RPMI8226 (cell line): ENCODE measurements at places on chromosomes 7 and 10.
A peak's percentile ranks its signal among the peaks of the same experiment; 100 is the strongest.

DNA sequence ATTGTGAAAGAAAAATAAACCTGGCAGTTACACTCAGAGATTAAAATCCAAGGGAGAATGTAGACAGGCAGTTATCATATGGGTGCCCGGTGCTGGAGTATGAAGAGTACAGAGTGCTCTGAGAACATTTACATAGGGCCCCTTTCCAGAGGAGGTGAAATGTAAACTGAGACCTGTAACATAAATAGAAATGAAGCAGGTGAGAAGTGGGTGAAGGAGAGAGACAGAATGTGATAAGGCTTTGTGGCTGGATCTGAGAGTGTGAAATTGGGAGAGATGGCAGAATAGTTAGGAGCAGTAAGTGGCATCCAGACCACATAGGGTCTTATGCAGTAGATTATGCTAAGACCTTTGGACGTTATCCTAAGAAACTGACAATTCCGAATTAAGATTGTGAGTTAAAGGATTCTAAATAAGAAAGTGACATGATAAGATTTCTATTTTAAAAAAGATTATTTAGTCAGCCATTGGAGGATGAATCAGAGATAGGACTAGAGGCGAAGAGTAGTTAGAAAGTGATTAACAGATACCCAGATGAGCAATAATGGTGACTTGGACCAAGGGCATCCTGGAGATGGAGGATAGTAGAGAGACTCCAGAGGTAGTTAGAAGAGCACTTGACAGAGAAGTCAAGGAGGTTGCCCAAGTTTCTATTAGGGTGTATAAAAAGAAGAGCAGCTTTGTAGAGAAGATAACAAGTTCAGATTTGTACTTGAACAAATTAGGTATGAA is 36.7 kb downstream of the DNAH11 start:
- no peak for DNase-seq

DNA sequence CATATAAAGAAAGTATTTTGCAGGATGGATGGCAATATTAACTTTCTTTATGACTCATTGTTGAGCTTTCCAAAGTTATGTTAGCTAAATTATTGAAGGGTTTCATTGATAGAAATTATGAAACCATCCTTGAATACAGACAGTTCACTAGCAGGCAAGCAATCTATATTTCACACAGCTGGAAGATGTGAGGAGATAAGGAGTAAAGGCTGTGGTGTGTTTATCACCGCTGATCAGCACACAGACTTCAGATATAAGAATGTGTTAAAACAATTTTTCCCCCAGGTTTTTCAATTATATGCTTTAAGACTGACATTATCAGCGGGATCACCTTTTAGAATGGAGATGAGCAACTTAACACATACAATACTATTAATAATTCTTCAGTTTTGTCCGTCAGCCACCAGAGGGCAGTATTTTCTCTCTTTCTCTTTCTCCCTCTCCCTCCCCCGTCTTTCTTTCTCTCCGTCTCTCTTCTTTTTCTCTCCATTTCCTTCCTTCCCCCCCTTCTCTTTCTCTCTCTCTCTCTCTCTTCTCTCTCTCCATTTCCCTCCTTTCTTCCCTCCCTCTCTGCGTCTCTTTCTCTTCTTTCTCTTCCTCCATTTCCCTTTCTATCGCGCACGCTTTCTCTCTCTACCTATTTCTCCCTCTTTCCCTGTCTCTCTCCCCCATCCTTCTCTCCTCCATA is 62.9 kb upstream of the FAM171A1 start:
- DNase-seq, result peak; percentile 71

DNA sequence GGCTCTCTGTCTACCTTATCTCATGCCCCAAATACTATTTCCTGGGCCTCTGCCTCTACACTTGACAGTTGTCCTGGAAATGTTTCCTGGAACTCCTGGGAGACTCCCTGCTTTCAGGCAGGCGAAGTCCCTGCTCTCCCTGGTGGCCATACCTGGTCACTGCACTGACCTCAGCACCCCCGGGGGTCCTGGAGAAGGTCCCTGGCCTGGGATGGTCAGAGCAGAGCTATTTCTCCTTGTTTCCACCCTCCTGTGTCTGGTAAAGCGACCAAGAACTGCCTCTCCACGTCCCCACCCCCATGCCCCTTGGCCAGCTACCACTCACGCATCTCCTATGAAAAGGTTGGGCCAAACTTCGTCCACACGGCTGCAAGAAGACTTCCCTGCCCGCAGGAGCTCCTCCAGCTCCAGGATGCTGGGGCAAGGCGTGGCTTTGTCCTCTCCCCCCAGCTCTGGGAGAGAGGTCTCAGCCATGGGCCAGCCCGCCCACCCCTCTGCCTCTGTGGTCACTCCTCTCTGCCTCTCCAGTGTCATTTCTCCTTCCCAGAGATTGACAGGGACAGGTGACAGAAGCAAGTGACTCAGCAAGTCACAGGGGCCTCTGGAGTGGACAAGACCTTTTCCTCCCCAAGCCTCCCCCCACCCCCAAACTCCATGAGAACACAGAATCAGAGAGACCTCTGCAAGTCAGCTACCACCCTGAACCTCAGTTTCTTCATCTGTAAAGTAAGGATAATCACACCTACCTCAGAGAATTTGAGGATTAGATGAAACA is 2.6 kb upstream of the SAMD8 start:
- no peak for DNase-seq

DNA sequence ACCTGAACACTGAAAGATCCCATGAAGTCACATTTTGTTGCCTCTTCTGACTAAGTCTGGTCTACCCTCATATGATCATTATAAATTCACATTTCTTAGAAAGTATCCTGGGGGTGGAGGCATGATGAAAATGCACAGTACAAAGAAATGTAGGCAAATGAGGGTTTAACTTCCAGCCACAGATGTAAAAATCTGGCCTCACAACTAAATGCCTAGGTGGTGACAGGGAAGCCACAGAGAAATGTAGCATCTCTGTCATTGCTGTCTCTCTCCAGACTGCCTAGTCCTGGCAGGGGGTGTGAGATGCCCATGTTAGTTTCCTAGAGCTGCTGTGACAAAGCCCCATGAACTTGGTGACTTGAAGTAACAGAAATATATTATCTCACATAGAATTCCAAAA is 395.9 kb downstream of the SORCS3 start:
- DNase-seq, result no peak

GRCh38 chr7:37336259-37336658 is 112.4 kb downstream of the ELMO1 start:
- DNase-seq, result peak; percentile 77

- DNase-seq, result no peak
These were observed 159.5 kb upstream of the RHEB start for GRCh38 chr7:151679071-151679708.

- DNase-seq, result no peak
These were observed 488.8 kb upstream of the ZMIZ1 start for GRCh38 chr10:78579995-78580394.

- DNase-seq, result no peak
These were observed 98.0 kb downstream of the ZMIZ1 start for GRCh38 chr10:79166741-79167140.

- DNase-seq, result no peak
These were observed 217.8 kb downstream of the TFEC start for GRCh38 chr7:115812794-115813193.

DNA sequence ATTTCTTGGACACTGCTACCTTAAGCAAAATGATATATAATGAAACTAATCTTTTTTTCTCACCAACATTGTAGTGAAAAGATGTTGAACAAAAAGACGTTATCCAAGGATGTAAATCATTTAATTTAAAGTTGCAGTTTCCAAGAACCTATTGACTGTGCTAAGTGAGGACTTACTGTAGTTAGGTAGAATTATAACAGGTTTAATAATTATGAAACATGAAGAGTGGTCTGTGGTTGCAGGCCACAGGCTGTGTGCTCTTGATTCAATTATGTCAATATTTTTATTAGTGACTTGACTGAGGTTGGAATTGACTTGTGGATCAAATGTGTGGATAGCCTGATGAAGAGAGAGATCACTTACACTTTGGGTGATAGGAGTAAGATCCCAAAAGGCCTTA is 478.1 kb downstream of the AUTS2 start:
- no peak for DNase-seq

DNA sequence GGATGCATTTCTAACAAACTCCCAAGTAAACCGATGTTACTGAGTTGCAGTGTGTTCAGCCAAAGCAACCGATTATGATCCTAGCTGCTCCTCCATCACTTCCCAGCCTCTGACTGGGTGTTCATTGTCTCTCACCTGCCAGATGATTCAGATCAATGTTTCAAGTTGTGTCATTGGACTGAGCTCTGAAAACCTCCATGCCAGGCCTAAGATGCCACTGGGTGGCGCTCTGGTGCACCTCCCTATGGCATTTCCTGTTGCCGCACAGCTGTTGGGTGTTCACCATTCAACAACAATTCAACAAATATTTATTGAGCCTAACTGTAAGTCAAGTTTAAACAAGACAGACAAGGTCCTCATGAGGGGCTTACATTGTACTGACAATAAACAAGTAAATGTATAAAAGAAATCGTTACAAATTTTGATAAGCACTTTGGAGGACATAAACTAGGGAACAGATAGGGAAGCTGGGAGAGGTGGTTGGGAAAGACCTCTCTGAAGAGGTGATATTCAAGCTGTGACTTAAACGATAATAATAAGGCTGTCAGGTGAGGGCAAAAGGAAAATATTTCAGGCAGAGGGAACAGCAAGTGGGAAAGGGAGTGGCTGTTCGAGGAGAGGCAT is 22.8 kb downstream of the RGR start:
- DNase-seq, result peak; percentile 47

- no peak for DNase-seq
These were observed 76.0 kb upstream of the TMEM26 start for GRCh38 chr10:61529208-61529607.

- no peak for DNase-seq
These were observed 214.6 kb upstream of the TPK1 start for GRCh38 chr7:145050415-145050814.

DNA sequence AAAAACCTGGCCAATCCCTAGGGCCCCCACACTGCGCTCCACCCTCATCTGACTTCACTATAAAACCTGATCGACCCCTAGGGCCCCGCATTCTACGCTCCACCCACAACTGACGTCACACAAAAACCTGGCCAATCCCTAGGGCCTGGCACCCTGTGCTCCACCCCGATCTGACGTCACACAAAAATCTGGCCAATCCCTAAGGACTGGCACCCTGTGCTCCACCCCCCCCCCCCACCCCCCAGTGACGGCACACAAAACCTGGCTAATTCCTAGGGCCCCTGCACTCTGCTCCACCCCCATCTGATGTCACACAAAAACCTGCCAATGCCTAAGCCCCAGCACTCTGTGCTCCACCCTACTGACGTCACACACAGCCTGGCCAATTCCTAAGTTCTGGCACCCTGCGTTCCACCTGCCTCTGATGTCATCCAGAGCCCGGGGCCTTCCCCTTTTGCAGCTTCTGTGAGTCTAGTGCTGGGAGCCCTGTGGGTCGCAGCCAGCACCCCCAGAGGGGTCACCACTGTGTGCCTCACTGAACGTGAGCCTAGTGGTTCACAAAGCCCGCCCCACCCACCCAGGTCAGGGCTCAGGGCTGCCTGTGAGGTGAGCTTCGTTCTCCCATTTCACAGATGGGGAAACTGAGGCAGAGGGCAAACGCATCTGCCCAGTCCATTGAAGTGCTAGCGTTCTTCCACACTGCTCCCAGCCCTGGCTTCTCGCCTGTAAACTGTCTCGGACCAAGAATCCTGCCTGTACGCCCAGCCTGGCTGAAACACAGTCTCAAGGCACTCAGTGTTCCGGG is 40.6 kb downstream of the MICALL2 start:
- peak; percentile 46 for DNase-seq

DNA sequence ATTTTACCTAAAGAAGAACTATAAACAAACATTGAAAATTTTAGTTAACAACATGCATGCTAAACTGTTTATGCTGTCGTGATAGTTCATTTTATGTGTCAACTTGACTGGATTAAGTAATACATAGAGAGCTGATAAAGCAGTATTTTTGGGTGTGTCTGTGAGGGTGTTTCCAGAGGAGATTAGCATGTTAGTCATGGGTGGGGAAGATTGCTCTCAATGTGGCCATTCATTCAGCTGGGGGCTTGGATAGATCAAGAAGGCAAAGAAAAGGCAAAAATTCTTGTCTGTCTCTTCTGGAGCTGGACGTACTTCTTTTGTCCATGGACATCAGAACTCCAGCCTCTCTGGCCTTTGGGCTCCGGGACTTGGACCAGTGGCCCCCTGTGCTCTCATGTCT is 172.9 kb upstream of the SEMA3E start:
- DNase-seq, result no peak

- no peak for DNase-seq
These were observed 107.0 kb downstream of the CPXM2 start for GRCh38 chr10:123784646-123785045.

GRCh38 chr10:125130916-125131315 is 29.4 kb downstream of the CTBP2 start:
- no peak for DNase-seq

DNA sequence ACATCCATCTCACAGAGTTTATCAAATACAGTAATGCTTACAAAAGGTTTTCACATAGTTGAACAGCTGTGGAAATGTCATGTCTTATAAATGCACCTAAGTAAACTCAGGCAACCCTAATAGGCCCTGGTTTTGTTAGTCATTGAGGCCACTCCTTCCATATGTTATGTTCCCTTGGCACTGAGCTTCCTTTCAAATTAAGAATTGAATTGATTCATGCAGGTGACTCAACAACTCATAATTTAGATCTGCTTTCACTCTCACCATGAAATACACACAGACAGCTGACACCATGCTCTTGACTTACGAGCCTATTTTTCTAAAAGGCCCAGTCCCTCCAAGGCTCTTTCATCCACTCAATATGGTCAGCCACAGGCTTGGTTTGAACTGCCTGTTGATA is 476.9 kb downstream of the KCNMA1 start:
- no peak for DNase-seq

DNA sequence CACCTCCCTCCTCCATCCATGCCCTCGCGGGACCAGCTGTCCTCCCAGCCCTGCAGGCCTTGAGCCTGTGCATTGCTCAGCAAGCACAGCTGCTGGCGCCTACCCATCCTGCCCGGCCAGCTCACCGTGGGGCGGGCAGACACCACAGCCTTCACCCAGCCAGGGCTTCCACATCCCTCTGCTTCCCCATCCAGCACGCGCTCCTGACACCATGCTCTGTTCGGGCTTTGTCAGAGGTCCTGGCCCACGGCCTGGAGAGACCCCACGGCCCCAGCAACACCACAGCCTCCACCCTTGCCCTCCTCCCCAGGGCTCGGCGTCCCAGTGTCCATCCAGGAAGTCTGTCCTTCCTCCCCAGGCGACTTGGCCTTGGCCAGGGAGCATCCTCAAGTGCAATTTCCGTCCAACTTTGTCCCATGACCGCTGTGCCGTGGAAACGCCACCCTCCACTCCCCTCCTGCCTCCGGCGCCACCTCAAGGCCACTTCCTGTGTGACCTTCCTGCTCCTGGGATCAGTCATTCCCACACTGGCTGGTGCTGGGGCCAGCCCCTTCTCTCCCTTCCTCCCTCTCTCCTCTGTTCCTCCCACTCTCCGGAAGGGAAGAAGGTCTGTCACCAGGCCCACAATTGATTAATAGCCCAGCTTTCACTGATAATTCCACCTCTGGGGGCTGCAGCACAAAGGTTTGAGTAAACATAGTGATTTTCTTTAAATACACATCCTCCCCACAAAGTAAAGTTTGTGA is 71.5 kb upstream of the SMNDC1 start:
- DNase-seq, result no peak

- no peak for DNase-seq
These were observed 545.4 kb upstream of the FZD8 start for GRCh38 chr10:36187380-36188079.

- no peak for DNase-seq
These were observed 157.5 kb downstream of the PRKG1 start for GRCh38 chr10:51231754-51232153.
